ENCODE measurements at places on chromosomes 12 and 14. TPM values are rescaled to one million over a fixed set of nuclear protein-coding genes. Genes with fewer than 3 reads are reported as not detected.

Gene SLC6A12
- total RNA-seq, result 3.1 TPM

Gene SYNDIG1L
- 0.34 TPM for total RNA-seq

Gene SALL2
- 89.2 TPM for total RNA-seq

- H3K4me1 ChIP-seq, result no peaks in the 10 kb centered on the region
- no peak overlapping the region for H3K4me3 ChIP-seq
- no peak overlapping the region for H3K27ac ChIP-seq
- DNase-seq, result no peak
- peaks cover 2% of the 10 kb centered on the region for H3K36me3 ChIP-seq
- H3K27me3 ChIP-seq, result no peaks in the 10 kb centered on the region
Measured at GRCh38 chr14:49538852-49539251, 47.3 kb downstream of the RPS29 start.

GRCh38 chr14:65062096-65063075 lies 39.9 kb downstream of the MAX start:
- no peak overlapping the region for H3K27ac ChIP-seq
- peaks cover 20% of the 10 kb centered on the region for H3K36me3 ChIP-seq
- H3K4me1 ChIP-seq, result peaks cover 3% of the 10 kb centered on the region
- H3K4me3 ChIP-seq, result no peak overlapping the region

GRCh38 chr12:27826076-27826475 lies 46.0 kb upstream of the MANSC4 start:
- DNase-seq, result no peak
- H3K27ac ChIP-seq, result no peak overlapping the region
- no peaks in the 10 kb centered on the region for H3K4me1 ChIP-seq
- no peak overlapping the region for H3K4me3 ChIP-seq
- H3K27me3 ChIP-seq, result peaks cover 8% of the 10 kb centered on the region

DNA sequence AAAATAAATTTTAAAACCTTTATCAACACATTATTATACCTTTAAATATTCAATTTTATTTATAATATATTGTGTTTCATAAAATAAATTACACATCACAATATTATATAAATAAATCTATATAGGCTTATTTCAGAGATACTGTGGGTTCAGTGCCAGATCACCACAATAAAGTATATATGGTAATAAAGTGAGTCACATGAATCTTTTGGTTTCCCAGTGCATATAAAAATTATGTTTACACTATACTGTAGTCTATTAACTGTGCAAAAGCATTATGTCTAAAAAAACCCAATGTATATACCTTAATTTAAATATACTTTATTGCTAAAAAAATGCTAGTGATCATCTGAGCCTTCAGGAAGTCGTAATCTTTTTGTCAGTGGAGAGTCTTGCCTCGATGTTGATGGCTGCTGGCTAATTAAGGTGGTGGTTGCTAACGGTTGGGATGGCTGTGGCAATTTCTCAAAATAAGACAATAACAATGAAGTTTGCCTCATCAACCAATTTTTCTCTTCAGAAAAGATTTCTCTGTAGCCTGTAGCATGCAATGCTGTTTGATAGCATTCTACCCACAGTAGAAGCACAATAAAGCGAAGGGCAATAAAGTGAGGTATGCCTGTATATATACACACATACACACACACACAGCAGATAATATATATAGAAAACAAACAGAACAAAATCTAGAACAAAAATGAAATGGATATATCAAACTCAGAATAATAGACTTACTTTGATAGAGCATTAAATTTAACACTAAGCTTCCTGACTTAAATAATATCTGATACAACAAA lies 32.4 kb downstream of the CCDC59 start:
- no peak overlapping the region for H3K4me3 ChIP-seq
- H3K4me1 ChIP-seq, result peaks cover 10% of the 10 kb centered on the region
- no peaks in the 10 kb centered on the region for H3K36me3 ChIP-seq

DNA sequence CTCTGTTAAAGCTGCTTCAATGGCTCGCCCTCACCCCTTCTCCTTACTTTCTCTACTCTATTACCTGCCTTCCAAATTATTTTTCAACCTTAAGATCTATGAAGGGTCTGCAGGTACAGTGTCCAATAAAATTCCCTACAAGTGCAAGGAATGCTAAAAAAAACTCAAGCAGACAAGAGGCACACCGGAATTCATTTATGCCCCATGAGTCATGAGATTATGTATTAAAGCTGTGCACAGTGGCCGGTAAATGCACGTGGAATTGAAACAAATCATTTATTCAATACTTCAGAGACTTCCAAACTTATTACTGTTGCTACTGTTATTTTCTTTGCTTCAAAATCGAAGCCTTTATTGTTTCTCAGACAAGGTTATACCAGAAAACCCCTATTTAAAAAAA lies 68.4 kb downstream of the ST8SIA1 start:
- H3K4me3 ChIP-seq, result no peak overlapping the region
- DNase-seq, result no peak
- no peak overlapping the region for H3K27ac ChIP-seq
- no peaks in the 10 kb centered on the region for H3K36me3 ChIP-seq
- H3K4me1 ChIP-seq, result peaks cover 21% of the 10 kb centered on the region
